ENCODE measurements at places on chromosomes 1 and 21. TPM values are rescaled to one million over a fixed set of nuclear protein-coding genes. Genes with fewer than 3 reads are reported as not detected.

OSCP1 gene
- 4.3 TPM for total RNA-seq

GRCh38 chr1:4216231-4216630 lies 316.2 kb upstream of the C1orf174 start:
- no peaks in the 10 kb centered on the region for H3K27me3 ChIP-seq
- no peak overlapping the region for H3K27ac ChIP-seq
- H3K4me1 ChIP-seq, result no peaks in the 10 kb centered on the region
- H3K36me3 ChIP-seq, result no peaks in the 10 kb centered on the region

- H3K27me3 ChIP-seq, result no peaks in the 10 kb centered on the region
- no peaks in the 10 kb centered on the region for H3K36me3 ChIP-seq
- peaks cover 6% of the 10 kb centered on the region for H3K4me1 ChIP-seq
- H3K27ac ChIP-seq, result no peak overlapping the region
- no peak for DNase-seq
Measured at GRCh38 chr1:225886159-225887029, 2.6 kb downstream of the LEFTY1 start.

- H3K36me3 ChIP-seq, result no peaks in the 10 kb centered on the region
- H3K4me1 ChIP-seq, result no peaks in the 10 kb centered on the region
- no peak overlapping the region for H3K27ac ChIP-seq
Measured at GRCh38 chr1:175267716-175268416, 75.3 kb upstream of the KIAA0040 start.

DNA sequence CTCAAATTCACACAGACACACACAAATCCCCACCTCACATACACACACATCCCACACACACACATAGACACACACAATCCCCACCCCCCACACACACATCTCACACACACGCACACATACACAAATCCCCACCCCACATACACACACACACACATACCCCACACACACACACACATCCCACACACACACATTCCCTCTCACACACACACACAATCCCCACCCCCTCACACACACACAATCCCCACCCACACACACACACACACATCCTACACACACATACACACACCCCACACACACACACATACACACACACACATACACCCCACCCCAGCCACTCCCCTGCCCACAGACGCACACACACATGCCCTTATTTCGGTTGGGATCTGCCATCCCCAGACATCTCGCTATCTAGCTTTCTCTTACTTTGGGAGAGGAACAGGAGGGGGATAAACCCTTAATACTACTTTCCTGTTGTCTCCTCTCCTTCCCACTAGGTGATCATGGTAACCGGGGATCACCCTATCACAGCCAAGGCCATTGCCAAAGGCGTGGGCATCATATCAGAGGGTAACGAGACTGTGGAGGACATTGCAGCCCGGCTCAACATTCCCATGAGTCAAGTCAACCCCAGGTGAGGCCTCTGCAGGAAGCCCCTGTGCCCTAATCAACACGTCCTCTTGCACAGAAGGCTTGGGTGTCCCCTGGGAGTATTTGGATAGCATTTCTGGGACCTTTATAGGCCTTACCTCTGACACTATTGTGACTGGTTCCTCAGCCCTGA lies 17.2 kb upstream of the ATP1A4 start:
- no peak for DNase-seq
- no peak overlapping the region for H3K4me3 ChIP-seq
- no peaks in the 10 kb centered on the region for H3K36me3 ChIP-seq
- no peaks in the 10 kb centered on the region for H3K27me3 ChIP-seq
- no peak overlapping the region for H3K27ac ChIP-seq

Data from esophagus squamous epithelium (tissue), 5 donors.